Bronchial smooth muscle cell (primary cell): ENCODE measurements at places on chromosomes 2 and 18. TPM values are rescaled to one million over a fixed set of nuclear protein-coding genes. Genes with fewer than 3 reads are reported as not detected.

The RAPGEF4 gene
- 0.79 and 1.9 TPM in 2 replicates for total RNA-seq

The NEMP2 gene
- 3.5 and 4.4 TPM in 2 replicates for total RNA-seq

The RAB31 gene
- total RNA-seq: 28.8 and 58.2 TPM in 2 replicates

The FAM98A gene
- total RNA-seq: 19.5 and 22.6 TPM in 2 replicates

The MC4R gene
- not detected in 2 replicates for total RNA-seq

The IL1B gene
- total RNA-seq: 0.63 TPM in 1 of 2 replicates, not detected in the other

The RAB11FIP5 gene
- 19.9 and 25.8 TPM in 2 replicates for total RNA-seq

The NT5C1B gene
- total RNA-seq: not detected in 2 replicates

The STARD6 gene
- 0.17 and 0.32 TPM in 2 replicates for total RNA-seq

The KCNS3 gene
- under 0.01 and 0.52 TPM in 2 replicates for total RNA-seq

The NEB gene
- under 0.01 and 0.09 TPM in 2 replicates for total RNA-seq

The SPHKAP gene
- 0.09 TPM in 1 of 2 replicates, not detected in the other for total RNA-seq

The C2orf80 gene
- total RNA-seq: not detected in 2 replicates

The ROCK1 gene
- 17.4 and 33.3 TPM in 2 replicates for total RNA-seq

The EPAS1 gene
- 22.7 and 26.2 TPM in 2 replicates for total RNA-seq

The CREG2 gene
- 0.26 and 0.32 TPM in 2 replicates for total RNA-seq

The OTX1 gene
- total RNA-seq: under 0.01 and 0.32 TPM in 2 replicates

The TEKT4 gene
- total RNA-seq: not detected in 2 replicates

The HOXD13 gene
- total RNA-seq: not detected in 2 replicates

The ASXL3 gene
- total RNA-seq: under 0.01 and 0.69 TPM in 2 replicates

The GAL3ST2 gene
- 0.09 and 0.16 TPM in 2 replicates for total RNA-seq

The CPO gene
- total RNA-seq: 0.16 and 0.17 TPM in 2 replicates

The UGT1A3 gene
- total RNA-seq: not detected in 2 replicates

The SERPINB13 gene
- total RNA-seq: 0.16 TPM in 1 of 2 replicates, not detected in the other

The SLC25A12 gene
- total RNA-seq: 17.5 and 21.6 TPM in 2 replicates

The HOXD1 gene
- not detected in 2 replicates for total RNA-seq

The SEMA4F gene
- total RNA-seq: 3.3 and 4.1 TPM in 2 replicates

The ADAM23 gene
- total RNA-seq: 6.3 and 11.1 TPM in 2 replicates

The TEX44 gene
- total RNA-seq: not detected in 2 replicates

The SAG gene
- under 0.01 TPM in 1 of 2 replicates, not detected in the other for total RNA-seq

The TSPYL6 gene
- not detected in 2 replicates for total RNA-seq

The PRKAG3 gene
- not detected in 2 replicates for total RNA-seq

The SCRN3 gene
- 20.5 and 22.4 TPM in 2 replicates for total RNA-seq

The PSD4 gene
- total RNA-seq: 0.17 and 1.6 TPM in 2 replicates
